ENCODE measurements at places on chromosomes 1 and 21. TPM values are rescaled to one million over a fixed set of nuclear protein-coding genes. Genes with fewer than 3 reads are reported as not detected.

KANK4 gene
- total RNA-seq = 0.95 TPM

NRAS gene
- total RNA-seq = 7.2 TPM

MEGF6 gene
- 7.0 TPM for total RNA-seq

USH2A gene
- 1.3 TPM for total RNA-seq

MNDA gene
- total RNA-seq = 4.9 TPM

SAMD11 gene
- 1.7 TPM for total RNA-seq

ARV1 gene
- 17.3 TPM for total RNA-seq

ZSWIM5 gene
- 0.81 TPM for total RNA-seq

UBE2U gene
- total RNA-seq = 0.95 TPM

KIF26B gene
- total RNA-seq = 3.8 TPM

DNA sequence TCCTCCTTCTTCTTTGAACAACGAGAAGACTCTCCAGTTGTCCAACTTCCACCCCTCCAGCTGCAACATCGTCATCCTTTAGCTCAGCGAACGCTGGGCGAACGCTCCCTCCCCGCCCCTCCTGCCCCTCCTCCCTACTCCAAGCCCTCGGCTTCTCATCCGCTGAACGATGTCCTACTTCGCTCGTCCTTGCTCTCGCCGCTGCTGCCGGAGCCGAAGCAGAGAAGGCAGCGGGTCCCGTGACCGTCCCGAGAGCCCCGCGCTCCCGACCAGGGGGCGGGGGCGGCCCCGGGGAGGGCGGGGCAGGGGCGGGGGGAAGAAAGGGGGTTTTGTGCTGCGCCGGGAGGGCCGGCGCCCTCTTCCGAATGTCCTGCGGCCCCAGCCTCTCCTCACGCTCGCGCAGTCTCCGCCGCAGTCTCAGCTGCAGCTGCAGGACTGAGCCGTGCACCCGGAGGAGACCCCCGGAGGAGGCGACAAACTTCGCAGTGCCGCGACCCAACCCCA lies at the start of gene BCAN:
Gene BCAN, plus strand, starts transcription at position 357 of the 504 bp plus-strand sequence. CDS start 3,938 bp downstream, outside the sequence.
- DNase-seq = peak; percentile 56

DNA sequence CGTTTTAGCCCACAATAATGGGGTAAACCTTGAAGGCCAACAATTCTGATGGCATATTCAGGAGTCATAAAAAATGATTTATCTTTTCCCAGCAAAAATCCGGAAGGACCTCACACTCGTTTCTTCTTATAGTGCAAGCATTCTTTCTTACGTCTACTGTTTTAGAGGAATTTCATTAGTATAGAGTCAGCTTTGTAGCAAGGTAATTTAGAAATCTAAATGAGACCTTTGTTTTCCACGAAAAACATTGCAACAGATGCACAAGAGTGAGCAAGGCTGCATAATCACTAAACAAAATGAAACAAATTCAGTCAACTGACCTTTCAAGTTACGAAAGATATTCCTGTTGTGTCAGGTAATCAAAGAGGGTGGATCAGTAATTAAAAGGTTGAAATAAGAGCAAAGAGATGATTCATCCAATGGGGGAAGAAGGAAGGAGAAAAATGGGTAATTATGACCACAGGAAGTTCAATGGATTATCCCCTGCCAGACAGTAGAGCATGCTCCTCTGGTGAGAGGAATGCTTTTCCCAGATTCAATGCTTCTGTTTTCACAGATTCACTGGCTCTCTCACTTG lies 560 bp upstream of the CSDE1 start:
- no peak for DNase-seq

GRCh38 chr1:184635347-184635979 lies 119.2 kb downstream of the EDEM3 start:
- DNase-seq = peak; percentile 55

DNA sequence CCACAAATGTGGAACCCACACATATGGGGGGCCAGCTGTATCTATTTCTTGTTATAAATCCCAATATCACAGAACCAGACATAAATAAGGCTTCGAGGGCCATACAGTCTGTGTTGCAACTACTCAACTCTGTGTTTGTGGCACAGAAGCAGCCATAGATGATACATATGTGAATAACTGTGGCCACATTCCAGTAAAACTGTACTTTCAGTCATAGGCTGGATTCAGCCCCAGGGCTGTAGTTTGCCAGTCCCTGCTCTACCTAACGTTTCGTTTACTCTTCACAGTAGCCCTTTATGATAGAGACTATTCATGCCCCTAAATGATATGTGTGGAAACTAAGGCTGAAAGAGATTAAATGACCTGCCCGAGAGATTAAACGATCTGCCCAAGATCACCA lies 48.7 kb downstream of the FHAD1 start:
- no peak for DNase-seq

DNA sequence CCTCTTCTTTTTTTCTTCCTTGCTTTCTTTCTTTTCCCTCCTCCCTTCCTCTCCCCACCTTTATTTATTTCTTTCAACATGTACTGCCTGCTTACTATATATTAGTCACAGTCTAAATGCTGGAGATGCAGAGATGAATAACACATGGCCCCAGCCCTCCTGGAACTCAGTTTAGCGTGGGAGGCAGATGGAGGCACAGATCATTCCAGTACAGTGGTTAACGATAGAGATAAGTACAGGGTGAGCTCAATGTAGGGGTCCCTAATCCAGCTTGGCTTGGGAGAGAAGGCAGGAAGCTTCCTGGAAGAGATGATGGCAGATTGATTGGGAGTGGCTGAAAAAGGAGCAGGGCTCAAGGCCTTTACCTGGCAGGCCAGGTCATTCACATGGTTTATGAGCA lies 55.6 kb upstream of the PPP2R5A start:
- DNase-seq = no peak

DNA sequence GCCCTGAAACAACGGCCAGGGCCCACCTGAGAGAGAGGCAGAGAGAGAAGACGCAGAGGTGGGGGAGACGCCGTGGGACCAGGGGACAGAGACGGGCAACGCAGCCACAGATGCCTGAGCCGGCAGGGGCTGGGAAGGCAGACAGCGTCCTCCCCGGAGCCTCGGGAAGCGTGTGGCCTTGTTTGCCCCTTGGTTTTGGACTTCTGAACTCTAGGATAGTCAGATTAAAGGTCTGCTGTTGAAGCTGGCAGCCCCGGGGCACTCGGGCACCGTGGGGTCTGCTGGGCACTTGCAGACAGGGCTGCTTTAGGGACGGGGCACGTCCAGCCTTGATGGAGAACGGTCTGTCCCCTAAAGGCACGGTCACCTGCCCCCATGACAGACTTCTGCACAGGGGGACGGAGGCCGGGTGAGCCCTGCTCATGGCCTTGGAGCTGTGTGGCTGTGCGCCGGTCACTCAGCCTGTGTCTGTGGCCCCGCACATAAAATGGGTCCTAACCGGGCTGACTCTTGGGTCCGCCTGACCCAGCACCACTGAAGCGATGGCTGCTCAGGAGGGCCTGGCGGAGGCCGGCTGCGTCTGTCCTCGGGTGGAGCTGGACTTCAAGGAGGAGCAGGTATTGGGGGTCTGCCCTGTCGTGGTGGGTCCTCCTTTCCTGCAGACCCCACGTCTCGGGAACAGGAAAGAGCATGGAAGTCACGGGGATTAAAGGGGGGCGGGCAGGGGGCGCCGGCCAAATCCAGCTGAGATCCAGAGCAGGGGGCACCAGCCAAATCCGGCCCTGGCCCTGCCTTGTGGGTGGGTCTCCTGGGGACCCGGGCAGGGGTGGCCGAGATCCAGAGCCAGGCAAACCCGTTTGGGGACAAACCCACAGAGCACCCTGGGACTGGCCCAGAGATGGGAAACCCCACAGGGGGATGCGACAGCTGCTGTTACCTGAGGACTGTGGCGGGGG lies 9.6 kb upstream of the RNF223 start:
- no peak for DNase-seq

GRCh38 chr1:221669441-221669840 lies 72.4 kb downstream of the DUSP10 start:
- no peak for DNase-seq

- DNase-seq = no peak
Observed at GRCh38 chr1:172682812-172683211, 23.9 kb downstream of the FASLG start.

DNA sequence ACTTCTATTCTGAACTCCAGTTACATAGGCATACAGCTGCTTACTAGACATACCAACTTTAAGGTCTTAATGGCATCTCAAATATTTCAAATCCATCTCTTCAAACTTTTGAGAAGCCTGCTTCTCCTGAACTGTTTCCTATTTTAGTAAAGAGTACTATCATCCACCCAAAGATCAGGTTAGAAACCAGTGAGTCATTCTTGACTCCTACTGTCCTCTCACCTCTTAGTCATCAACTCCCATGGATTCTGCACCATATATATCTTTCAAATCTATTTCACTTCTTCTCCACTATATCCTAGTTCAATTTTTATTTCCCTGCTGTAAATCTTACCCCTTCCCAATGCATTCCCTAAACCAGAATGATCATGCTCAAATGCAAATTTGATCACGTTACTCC lies 18.1 kb upstream of the BEND5 start:
- no peak for DNase-seq

GRCh38 chr21:37370152-37371040 lies 3.8 kb downstream of the DYRK1A start:
- no peak for DNase-seq

DNA sequence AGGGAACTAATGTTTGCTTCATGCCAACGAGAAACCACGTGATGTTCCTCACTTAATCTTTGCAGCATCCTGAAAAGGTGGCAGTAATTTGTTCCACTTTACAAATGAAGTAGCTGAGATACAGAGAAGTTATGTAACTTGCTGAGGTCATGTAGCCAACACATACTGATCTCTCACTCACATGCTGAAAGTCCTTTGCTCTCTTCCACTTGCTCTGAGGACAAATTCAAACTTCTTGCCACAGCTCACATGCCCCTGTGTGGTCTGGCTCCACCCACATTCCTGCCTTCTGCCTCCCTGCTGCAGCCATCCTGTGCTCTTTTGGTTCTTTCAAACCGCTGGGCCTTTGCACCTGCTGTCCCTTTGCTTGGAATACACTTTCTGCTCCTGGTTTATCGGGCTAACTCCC lies 55.4 kb downstream of the TMCO4 start:
- no peak for DNase-seq

GRCh38 chr1:147053269-147053668 lies 115.1 kb downstream of the NBPF12 start:
- no peak for DNase-seq

- no peak for DNase-seq
Observed at GRCh38 chr21:30958741-30959140, 77.4 kb upstream of the KRTAP11-1 start.

- no peak for DNase-seq
Observed at GRCh38 chr1:101410048-101410878, 173.4 kb downstream of the S1PR1 start.

DNA sequence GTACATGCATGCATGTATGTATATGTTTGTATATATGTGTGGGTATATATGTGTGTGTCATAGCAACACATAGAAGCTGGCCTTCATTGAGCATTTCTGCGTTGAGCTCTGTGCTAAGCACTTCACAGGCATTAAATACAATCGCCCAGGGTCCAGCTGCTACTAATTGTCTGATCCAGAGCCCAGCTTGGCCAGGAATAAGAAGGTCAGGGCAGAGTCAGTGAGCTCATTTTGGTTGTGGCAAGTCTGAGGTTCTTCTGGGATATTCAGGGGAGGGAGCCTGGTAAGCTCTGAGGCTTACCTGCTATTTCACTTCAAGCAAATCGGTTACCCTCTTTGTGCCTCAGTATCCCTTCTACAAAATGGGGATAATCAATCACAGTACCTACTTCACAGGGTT lies 59.6 kb downstream of the FOXO6 start:
- no peak for DNase-seq

GRCh38 chr1:60695716-60696171 lies 386.6 kb upstream of the NFIA start:
- DNase-seq = no peak

DNA sequence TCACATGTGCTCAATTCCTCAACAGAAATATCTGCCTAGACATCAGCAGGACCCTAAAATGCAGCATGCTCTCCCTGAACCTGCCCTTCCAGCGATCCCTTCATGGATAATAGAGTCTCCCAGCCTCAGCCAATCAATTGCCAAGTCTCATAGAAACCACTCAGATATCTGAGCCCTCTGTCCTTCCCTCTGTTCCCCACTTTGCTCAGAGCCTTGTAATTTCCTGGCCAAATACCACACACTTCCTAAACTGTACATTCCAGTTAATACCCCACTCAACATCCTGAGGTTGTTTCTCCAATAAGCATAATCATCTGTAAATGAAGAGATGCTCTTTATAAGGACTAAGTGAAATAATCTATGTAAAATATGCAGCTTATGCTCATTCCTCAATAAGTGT lies 59.3 kb upstream of the PTGFRN start:
- no peak for DNase-seq

GRCh38 chr1:116112388-116113140 lies 1.4 kb downstream of the MAB21L3 start:
- no peak for DNase-seq

GRCh38 chr1:29855561-29856160 lies 619.3 kb downstream of the PTPRU start:
- no peak for DNase-seq

GRCh38 chr1:36258960-36259344 lies 34.7 kb downstream of the THRAP3 start:
- no peak for DNase-seq

GRCh38 chr1:923991-924655 lies 400 bp downstream of the SAMD11 start:
- no peak for DNase-seq

GRCh38 chr1:216820345-216820744 lies 97.1 kb upstream of the ESRRG start:
- no peak for DNase-seq

GRCh38 chr1:155691992-155692528 lies 3.2 kb downstream of the DAP3 start:
- no peak for DNase-seq

DNA sequence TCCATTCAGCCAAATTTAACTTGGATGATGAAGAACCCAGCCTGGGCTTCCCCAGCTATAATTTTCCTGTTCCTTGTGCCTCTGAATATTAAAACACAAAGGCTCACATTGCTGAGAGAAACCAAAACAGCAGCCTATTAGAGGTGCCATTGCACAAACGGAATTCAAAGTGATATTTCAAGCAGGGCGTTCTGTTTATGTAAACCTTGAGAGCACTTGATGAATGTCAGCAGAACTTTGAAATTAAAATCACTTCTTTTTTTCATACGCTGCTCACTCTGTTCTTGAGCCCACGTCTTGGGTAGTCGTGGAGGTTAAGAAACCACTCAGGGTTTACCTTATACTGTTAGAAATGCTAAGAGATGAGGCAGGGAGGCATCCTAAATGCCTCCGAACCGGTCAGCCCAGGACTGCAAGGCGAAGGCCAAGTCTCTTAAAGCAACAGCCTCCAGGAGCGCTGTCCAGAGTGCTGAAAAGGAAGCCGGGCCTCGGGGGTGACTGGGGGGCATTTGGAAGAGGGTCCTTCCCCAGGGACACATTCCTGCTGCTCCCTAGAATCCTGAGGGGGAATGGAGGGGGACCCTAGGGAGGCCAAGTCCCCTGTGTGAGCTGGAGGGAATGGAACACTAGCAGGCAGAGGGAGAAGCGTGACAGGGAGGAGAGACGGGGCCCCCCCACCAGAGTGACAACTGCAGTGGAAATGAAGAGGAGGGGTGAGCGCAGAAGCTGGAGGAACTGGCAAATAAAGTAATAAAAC lies 154.8 kb upstream of the VAMP3 start:
- no peak for DNase-seq

GRCh38 chr1:12032161-12032621 lies 12.9 kb downstream of the MIIP start:
- DNase-seq = no peak

- no peak for DNase-seq
Observed at GRCh38 chr1:93917302-93917701, 8.1 kb upstream of the GCLM start.

Data from Right ventricle myocardium inferior (tissue), 1 donor.